ENCODE measurements at places on chromosomes 3 and 15. TPM values are rescaled to one million over a fixed set of nuclear protein-coding genes. Genes with fewer than 3 reads are reported as not detected.

GRCh38 chr15:68441045-68441743, 9.2 kb upstream of the ITGA11 start:
- peaks cover 3% of the 10 kb centered on the region for H3K27me3 ChIP-seq
- DNase-seq = no peak
- H3K4me3 ChIP-seq = no peak overlapping the region
- H3K27ac ChIP-seq = no peak overlapping the region
- no peaks in the 10 kb centered on the region for H3K36me3 ChIP-seq

DNA sequence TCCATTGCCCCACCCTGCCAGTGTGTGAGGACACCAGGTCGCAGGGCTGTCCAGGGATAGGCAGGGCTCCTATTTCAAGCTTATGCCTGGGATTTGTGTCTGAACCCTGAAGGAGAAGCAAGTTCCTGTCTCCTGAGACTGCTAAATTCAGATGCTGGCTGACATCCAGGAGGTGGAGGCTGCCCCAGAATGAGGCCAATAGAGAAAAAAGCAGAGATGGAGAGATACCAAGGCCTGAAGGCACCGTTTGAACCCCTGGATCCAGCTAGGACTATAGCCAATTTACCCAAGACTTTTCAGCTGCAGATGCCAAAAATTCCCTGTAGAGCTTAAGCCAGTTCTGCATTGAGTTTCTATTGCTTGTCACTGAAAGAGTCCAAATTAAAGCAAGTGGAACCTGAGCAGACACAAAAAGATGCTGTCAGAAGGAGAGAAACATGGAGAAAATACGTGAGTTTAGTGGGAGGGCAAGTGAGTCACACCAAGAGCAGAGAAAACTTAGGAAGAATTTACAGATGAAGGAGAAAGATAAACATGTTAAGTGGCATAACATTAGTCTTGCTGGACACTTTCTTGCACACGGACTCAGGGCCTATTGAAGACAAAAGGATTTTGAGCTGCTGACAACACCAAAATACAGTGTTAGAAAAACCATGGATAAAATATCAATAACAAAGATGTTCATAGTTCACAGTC, 148.6 kb downstream of the CNTN3 start:
- H3K4me3 ChIP-seq = no peak overlapping the region
- no peak for DNase-seq
- no peaks in the 10 kb centered on the region for H3K4me1 ChIP-seq
- no peaks in the 10 kb centered on the region for H3K27me3 ChIP-seq

DNA sequence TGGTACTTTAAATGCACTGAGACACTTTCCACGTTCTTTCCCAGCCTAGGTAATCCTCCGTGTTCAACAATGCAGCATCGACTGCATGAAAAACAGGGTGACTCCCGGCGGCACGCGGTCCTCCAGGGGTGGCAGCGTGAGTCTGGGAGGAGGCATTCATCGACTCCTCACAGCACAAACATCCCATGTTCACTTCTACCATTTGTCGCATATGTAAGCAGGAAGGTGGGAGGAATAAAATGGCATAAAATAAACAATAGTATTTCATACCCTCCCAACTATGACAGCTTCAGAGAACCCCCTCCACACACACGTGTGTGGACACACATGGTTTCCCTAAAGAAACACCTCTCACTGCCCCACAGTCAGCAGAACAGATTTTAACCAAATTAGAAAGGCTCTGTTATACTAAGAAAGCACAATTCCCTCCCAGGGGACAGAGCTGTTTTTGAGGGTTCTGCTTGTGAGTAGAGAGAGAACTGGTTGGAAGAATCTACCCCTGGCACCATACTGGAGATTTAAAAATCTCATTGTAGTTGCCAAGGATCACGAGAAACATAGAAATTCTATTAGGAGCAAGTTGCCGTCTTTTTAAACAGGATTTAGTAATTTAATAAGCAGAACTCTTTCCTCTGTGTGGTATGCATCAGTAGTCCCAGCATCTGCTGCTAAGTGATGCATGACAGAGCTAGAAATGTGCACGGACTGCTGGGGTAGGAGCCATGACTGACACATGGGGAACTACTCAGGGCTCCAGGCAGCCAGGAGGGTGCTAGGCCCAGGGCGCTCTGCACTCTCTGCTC, 6.0 kb downstream of the FAM43A start:
- peaks cover 44% of the 10 kb centered on the region for H3K4me1 ChIP-seq
- peaks cover 4% of the 10 kb centered on the region for H3K27me3 ChIP-seq
- H3K27ac ChIP-seq = no peak overlapping the region

DNA sequence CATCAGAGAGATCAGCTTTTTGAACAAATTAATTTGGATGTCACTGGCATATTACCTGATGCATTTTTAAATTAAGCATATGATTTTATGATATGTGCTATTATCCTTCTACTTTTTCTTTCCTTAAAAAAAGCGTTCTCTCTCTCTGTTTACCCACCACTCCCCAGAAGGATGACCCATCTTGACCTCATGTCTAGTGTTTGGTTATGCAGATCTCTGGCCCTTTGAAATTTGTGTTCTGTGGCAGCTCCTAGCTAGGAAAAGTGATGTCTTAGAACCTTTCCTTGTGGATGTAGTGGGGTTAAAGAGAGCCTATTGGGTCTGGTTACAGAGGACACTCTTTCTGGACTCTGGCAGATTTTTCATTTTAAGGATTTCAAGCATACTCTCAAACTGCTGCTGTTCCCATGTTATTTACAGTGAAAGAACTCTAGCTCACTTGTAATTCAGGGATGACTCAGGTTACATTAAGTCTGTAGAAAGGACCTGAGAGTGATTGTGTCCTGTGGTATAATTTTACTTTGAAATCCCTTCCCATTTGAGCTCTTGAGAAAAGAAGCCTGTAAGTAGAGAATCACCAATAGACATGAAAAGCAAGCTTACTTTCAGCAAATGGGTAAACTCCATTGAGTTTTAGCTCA, 23.8 kb downstream of the ARHGEF26 start:
- DNase-seq = no peak
- H3K4me1 ChIP-seq = peaks cover 8% of the 10 kb centered on the region
- no peaks in the 10 kb centered on the region for H3K27me3 ChIP-seq
- no peak overlapping the region for H3K27ac ChIP-seq
- no peaks in the 10 kb centered on the region for H3K36me3 ChIP-seq

- H3K4me3 ChIP-seq = no peak overlapping the region
- H3K27me3 ChIP-seq = 0 out of 3 replicates have a peak, but pooled peaks cover 4% of the 10 kb centered on the region
- H3K4me1 ChIP-seq = no peaks in the 10 kb centered on the region
- no peak overlapping the region for H3K27ac ChIP-seq
- no peak for DNase-seq
- no peaks in the 10 kb centered on the region for H3K36me3 ChIP-seq
Observed at GRCh38 chr15:39474657-39475056, 106.2 kb upstream of the THBS1 start.

Gene ZSCAN2
- 21.5 TPM for total RNA-seq

DNA sequence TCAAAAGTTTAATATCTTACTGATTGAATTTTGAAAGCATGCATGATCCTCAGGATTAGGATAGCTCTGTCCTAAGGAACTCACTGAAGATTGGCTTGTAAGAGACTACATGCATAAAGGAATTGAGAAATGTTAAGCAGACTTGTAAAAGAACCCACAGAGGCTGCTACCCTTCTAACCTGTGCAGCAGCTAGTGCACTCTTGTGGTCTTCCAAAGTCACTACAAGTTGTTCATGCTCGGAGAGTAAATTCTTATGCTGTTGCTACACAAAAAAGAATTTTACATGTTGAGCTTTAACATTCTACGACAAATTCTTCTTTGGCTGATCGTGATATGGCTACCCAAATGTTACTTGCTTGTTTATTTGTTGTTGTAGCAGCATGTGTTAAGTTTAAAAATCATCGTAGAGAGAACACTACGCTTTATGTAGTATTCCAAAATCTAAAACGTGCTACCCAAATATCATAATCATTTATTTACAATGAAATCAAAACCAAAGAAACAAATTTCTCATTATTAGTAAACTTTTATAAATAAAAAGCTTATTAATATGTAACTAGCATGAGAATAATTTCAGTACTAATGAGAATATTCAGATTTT, 55.0 kb downstream of the GOLIM4 start:
- H3K27ac ChIP-seq = no peak overlapping the region
- no peaks in the 10 kb centered on the region for H3K4me1 ChIP-seq
- H3K36me3 ChIP-seq = peaks cover 45% of the 10 kb centered on the region
- H3K4me3 ChIP-seq = no peak overlapping the region
- peak; percentile 49 for DNase-seq

DNA sequence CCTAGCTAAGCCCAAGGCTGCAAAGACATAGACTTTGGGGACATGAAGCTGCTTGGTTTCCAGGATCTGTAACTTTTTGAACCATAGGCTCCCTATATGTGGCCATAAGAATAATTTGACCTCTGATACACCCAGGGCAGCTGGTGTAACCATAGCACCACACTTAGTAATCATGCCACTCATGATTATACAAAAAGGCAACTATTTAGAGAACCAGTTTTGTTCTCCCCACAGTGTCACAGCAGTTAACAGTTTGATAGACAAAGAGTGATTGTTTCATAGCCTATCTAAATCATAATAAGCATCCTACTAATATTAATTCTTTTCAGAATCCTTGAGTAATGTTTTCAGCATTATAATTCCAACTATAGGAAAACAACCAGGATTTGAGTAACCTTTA, 334.9 kb downstream of the NEK10 start:
- no peak overlapping the region for H3K4me3 ChIP-seq
- no peak overlapping the region for H3K27ac ChIP-seq
- H3K27me3 ChIP-seq = no peaks in the 10 kb centered on the region

Gene PCLAF
- total RNA-seq = 98.9 TPM

Gene ISL2
- 5.1 TPM for total RNA-seq

Measured in HepG2 (cell line).